NK-92 treated with Interleukin-12 subunit alpha and Interleukin-12 subunit beta, amount 100 ng/mL, for 24 hours (cell line): ENCODE measurements at places on chromosomes 5 and 9.

- no peak for DNase-seq
Observed at GRCh38 chr5:39757131-39757530, 332.4 kb upstream of the DAB2 start.

DNA sequence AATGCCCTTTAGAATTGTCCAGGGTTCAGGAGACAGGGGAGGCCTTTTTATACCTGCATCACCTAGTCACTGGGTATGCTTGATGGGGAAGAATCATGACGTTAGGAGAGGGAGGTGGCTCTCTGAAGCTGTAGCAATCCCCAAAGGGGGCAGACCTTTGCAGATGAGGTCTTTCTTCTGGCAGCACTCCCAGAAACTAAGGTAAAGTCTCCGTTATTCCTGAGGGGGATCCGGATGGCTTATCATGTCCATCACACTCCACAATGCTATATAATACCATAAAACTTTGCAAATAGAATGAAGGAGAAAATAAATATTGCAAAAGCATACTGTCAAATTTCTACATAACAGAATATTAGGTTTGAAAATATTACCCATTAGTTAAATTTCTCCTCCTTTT lies 21.5 kb upstream of the CAST start:
- no peak for DNase-seq

DNA sequence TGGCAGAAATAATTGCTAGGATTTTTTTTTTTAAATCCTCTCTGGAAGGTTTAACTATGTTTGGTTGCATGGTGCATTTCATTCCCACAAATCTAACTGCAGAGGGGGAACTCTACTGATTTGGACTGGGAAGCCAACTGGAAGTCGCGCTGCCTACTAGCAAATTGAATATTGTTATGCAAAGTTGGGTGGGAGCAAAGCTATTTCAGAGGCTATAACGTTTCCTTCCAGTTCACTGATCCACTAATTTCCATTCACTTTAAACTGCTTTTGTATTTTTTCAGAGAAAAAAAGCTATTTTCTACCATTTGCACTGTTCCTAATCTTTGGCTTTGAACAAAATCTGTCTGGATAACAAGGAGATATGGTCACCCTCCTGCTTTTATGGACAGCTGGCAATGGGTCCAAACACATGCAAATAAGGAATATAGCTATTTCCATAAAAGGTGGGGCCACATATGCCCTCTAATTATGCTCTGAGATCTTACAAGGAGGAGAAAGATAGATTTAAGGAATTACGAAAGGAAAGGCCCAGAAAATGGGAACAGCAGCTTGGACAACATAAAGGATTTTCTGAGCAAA lies 40.1 kb downstream of the MACIR start:
- no peak for DNase-seq

DNA sequence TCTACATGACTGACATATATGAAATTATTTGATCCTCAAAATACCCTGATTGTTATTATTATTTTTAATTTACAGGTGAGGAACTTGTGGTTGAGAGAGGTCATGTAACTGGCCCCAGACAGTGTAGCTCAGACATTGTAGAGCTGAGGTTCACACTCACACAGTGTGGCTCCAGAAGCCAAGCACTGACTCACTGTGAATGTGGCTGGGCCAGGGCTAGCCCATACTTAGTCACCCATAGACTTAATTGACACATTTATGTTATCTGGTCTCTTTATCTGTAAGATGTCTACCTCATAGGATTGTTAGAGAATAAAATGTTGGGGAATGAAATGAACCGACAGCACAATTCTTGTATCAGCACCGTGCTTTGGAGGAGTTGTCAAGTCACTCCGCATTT lies 24.9 kb upstream of the CCDC112 start:
- DNase-seq, result peak; percentile 37

DNA sequence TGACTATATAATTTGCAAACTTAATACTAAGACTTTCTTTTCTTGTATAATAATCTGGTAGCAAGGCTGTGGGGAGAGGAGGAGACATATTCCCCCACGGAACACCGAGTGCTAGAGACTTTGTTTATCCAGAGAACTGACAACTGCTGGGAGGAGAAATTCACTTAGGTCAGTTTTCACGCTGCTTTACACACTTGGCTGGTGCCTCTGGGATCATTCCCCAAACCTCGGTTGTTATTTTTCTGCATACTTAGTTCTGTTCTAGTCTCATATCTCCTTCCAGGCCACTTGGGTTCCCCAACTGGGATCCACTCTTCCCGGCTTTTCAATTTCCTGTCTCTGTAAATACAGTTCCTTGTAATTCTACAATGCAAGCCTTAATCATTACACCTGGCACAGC lies 238.2 kb upstream of the ADAMTS16 start:
- no peak for DNase-seq

- DNase-seq, result no peak
Observed at GRCh38 chr5:143968071-143968878, 156.3 kb downstream of the HMHB1 start.

DNA sequence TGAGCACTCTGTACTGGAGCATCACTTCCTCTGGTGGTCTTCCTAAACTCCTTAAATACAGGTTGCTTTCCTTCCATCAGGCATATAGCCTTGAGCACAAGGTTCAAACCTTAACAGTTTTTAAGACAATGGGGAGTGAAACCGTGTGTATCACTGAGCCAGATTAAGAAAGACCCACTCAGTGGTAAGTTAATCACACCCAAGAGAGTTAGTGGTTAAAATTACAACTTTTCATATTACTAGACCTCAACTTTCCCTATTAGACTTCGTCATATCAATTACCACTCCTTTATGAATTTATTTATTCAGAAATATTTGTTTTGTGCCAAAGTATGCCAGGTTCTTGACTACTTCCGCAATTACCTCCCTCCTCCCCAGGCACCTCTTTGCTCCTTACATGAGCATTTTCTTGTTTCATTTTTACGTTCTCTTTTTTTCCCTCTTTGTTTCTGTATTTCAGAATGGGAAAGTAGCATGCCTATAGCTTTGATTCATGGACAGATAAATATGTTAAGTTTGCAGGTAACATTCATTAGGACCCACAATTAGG lies 351.0 kb downstream of the KIAA0825 start:
- DNase-seq, result no peak
